ENCODE measurements at places on chromosomes 2 and 18.

DNA sequence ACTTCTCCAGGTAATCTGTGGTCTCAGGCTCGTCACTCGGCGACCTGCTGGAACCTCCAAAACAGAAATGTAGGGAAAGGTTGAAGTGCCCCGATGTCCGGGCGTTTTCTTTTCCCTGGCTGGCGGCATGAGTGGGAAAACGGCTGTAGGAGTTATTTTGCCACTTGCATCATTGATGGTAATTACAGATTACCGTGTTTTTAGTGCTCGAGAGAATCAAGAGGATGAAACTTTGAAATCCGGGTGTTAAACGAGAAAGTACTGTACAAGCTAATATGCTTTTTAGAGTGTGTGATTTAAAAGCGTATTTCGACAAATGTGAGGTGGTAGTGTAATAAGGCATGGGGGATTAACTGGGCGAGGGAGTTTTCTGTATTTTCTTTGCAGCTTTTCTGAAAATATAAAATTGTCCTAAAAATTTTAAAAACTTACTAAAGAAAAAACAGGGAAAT is 819 bp downstream of the GRHL1 start:
- no peak for DNase-seq

- peak; percentile 38 for DNase-seq
Measured at GRCh38 chr2:196176142-196176738, 4.9 kb upstream of the STK17B start.

GRCh38 chr18:3498698-3499471 is 48.9 kb downstream of the TGIF1 start:
- DNase-seq = peak; percentile 21

GRCh38 chr2:143960177-143960576 is 559.7 kb downstream of the ZEB2 start:
- DNase-seq = no peak

GRCh38 chr18:35778850-35779627 is 193.4 kb upstream of the RMP24 start:
- DNase-seq = no peak
